ENCODE measurements at places on chromosomes 6 and 20.

- peak; percentile 37 for DNase-seq
Observed at GRCh38 chr20:38835792-38836191, 30.3 kb downstream of the PPP1R16B start.

DNA sequence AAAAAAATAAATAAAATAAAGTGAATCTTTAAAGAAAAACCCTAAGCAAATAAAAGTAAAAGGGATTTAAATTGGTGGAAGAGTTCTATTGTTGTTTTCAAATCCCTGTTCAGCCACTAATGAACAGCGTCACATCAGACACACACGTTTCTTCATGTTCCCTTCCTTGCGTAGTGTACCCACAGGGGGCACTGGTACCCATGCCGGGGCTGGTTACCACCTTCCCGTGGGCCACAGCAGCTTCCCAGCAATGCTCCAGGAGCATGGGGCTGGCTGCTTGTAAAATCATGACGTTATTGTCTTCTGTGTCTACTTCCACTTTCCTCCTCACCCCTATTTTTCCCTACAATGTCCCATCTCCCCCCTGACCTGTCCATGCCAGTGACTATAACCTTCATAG, 988.7 kb downstream of the KIF16B start:
- DNase-seq: no peak

GRCh38 chr6:24775520-24776058, 852 bp downstream of the GMNN start:
- no peak for DNase-seq

DNA sequence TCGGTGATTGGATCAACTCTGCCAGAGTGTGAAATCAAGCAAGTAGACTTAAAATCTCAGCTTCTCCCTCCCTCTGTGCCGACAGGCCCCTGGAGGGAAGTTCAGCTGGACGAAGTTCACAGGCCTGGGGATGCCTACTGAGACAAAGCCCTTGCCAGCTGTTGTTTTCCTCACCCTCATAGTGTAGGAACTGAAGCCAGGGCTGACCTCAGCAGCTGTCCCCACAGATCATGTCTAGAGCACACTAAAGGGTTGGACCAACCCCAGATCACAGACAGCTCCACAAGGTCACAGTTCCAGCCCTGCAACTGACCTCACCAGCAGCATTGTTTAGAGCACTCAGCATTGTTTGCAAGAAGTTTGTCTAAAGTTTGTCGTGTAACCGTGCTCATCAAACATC, 261.9 kb upstream of the ECI2 start:
- DNase-seq: peak; percentile 45

DNA sequence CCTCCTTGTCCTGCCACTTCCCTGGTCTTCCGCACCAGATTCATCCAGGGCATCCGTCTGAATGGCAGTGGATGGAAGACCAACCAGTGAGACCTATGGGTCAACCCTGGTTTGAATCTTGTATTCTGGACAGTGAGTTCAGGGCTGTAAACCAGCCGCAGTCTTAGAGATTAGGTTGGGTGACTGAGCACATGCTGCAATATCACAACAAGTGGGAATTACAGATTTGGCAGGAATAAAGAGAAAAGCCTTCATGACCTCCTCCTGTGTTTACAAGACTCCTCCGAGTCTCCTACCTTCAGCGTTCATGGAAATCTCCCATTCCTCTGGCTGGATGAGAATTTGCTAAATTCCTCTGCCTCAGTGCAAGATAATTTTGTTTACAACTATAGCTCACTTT, 9.9 kb downstream of the ECI2 start:
- DNase-seq: no peak

DNA sequence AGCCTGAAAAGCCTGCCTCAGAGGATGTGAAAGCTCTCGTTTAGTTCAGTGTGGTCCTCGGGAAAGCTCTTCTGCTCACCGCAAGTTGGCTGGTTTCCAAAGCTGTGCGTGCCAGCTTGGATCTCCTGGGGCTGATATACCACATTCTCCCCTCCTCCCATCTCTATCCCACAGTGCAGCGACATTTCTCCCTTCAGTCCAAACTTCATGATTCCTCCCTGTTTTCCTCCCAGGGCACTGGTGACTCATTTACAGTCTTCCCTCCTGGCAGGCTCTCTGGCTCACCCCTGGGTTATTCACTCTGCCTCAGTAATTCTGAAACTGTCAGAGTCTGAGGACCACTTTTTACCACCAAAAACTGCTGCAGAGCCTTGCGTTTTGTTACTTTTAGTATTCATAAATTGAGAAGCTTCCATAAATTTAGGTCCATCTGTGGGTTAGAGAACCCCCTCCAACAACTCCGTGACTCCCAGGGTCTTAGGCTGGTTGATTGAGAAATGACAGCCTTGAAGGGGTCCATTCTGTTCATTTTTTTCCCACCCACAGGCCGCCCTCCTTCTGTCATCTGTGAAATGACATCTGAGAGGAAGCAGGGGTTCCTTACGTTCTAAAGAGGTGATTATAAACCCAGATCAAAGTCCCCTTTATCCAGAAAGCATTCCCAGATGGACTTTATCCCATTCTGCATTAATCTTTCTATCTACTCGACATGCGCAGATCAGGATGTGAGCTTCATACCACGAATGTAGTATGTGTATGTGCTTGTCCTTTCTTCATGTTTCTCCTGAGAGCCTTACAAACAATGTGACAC, 6.1 kb downstream of the TRIM10 start:
- no peak for DNase-seq

- DNase-seq: peak; percentile 24
Observed at GRCh38 chr6:170185175-170185978, 105.5 kb downstream of the DLL1 start.

DNA sequence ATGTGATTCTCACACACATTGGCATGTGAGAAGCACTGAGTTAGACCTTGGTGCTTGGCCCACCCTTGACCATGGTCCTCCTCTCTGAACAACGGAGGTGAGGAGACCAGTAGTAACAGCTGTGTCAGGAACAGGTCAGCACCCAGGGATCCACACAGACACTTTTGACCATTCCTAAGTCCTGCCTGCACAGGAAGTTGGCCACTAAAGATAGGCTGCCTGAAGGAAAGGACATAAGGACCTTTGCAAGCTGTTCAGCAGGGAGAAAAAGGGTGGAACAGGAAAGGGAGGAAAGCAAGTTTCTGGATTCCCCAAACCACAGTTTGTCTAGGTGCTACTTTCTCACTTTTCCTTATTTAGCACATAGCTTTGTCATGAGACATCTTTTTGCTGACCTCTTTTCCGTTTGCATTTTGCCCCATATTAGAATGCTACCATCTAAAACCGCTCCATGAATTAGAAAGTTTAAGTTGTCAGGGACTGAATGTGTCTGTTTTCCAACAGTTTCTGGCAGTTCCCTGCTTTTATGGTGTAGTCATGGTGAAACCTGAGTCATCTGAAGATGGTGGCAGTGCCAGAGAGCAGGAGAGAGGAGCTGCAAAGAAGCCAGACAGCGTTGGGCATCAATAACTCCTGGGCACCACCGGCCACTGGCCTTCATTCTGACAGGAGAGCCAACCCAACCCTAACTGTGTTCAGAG, 1.1 kb upstream of the CD109 start:
- DNase-seq: no peak

DNA sequence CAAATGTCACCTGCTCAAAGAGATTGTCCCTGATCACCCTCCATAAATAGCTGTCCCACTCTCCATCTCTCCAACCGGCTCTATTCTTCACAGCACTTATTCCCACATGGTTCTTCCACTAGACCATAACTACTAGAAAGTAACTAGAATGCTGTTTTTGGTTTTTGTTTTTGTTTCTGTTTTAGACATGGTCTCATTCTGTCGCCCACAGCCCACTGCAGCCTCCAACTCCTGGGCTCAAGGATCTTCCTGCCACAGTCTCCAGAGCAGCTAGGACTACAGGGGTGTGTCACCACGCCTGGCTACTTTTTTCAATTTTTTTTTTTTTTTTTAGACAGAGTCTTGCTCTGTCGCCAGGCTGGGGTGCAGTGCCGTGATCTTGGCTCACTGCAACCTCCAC, 12.2 kb downstream of the MMP24 start:
- no peak for DNase-seq

GRCh38 chr6:167093406-167093921, 29.4 kb upstream of the CCR6 start:
- DNase-seq: no peak

- DNase-seq: no peak
Observed at GRCh38 chr6:137823826-137824555, 43.1 kb upstream of the TNFAIP3 start.

DNA sequence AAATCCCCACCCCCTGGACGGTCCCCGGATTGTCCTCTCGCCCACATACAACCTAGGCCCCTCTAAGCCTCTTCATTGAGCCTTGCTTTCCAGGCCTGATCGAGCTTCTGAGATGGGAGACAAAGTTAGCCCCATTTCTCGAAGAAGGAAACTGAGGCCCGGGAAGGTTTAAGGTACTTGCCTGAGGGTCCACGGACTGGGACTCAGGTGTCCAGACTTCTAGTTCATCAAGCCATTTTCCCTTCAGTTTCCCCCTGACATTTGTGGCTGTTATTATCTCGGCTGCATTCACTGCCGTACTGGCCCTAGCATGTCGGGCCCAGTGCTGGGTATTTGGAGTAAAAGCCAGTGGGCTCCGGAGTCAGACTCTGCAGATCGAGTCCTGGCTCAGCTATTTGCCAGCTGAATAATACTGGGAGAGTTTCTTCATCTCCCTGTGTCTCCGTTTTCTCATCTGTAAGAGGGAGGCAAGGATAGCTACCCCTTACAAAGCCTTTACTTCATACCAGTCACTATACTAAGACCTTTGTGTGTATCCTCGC, 633 bp downstream of the RPRD1B start:
- DNase-seq: no peak

DNA sequence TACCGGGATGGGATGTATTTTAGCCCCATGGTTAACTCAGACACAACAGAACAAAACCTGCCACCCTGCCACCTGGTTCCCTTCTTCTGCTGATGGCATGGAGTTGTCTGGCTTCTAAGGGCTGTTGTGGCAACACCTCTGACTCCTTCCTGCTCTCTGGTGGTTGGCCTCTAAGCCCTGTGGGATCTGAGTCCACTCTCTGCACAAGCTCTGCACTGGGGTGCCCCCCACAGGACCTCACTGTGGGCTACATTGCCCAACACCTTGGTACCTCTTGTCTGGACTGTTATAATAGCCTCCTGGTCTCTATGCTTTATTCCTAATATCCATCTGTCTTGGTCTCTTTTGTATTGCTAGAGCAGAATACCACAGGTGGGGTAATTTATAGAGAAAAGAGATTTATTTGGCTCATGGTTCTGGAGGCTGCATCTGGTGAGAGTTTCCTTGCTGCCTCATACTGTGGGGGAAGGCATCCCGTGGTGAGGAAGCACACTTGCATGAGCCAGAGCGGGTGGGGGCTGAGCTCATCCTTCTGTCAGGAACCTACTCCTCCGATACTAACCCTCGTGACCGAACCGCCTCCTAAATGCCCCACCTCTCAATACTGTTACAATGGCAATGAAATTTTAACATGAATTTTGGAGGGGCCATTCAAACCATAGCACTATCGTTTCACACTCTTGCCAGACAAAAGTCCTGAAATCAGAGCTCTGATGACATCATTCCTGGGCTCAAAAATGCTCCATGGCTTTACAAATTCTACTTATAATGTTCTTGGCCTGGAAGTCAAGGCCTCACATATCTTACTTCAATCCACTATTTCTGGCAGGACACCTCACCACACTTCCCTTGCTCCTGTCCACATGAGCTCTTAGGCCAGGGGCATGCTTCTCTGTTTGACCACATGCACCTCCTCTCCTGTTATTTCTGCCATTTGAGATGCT, 127.2 kb downstream of the PAX1 start:
- DNase-seq: no peak

GRCh38 chr6:7256785-7257184, 56.2 kb downstream of the SSR1 start:
- no peak for DNase-seq

DNA sequence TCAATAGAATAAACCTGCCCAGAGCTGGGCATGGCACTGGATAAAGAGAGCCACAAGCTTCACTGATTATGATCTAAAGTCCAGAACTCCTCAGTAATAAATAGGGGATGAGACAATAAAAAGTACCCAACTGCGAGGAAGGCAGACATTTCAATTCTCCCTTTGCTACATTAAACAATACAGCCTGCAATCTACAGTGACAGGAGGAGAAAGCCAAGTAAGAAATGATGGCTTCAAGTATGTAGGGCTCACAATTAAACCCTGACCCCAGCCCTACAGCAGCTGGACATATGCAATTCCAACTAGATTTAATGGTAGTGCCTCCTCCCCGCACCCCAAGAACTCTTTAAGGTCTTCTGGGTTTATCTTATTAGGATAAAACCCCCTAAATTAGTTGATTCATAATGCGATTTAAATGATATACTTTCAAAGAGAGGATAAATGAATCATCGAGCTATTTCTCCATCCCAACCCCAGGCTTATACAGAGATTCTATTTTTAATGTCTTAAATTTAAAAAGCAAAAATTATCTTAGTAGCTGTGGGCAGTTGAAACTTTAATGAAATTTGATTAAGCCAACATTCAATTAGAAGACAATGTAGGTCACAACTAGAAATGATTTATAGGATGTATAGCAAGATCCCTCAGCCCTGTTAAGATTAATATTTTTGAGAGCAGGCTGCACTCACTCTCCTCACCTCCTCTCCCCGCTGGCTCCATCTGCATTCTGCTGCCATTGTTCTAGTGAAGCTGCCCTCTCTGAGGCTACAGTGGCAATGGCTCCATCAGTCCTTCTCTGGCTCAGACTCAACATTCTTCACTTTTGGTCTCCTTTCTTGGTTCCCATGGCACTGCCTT, 57.1 kb downstream of the OGFRL1 start:
- no peak for DNase-seq

DNA sequence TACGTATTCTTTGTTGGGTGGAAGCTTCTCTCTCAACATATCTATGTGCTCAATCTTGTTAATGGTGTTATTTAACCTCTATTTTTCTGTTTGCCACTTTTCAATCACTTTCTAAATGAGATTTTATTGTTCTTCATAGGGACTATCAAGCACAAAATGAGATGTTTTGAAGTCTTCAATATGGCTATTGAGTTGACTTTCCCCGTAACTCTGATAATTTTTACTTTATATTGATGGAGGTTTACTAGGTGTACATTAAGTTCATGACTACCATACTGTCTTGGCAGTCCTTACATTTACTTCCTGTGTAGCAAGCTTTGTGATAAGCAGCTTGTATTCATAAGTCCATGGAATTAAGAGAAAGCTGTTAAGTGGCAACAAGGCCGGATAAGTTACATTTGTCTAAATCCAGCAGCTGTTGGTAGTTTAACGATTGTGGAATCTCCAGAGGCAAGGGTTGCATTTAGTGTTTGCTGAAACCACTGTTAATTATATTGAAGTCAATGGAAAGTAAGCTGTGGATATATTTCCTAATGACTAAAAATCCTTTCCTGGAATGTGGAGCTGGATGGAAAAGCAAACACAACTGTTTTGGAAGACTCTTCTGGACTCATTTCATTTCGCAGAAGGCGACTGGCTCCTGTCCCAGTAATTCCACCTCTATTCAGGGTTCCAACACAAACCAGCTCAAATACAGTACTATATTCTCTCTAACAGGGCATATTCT, 57.3 kb upstream of the SMIM29 start:
- peak; percentile 55 for DNase-seq

- DNase-seq: no peak
Observed at GRCh38 chr6:52641388-52641787, 29.5 kb upstream of the TMEM14A start.

GRCh38 chr6:2944405-2945152, 26.8 kb downstream of the SERPINB6 start:
- no peak for DNase-seq

Measured in hippocampal formation (tissue), 2 donors.